Activated T-cell treated with anti-CD3 and anti-CD28 coated beads for 48 hours (primary cell): ENCODE measurements at places on chromosomes 11 and 22.

DNA sequence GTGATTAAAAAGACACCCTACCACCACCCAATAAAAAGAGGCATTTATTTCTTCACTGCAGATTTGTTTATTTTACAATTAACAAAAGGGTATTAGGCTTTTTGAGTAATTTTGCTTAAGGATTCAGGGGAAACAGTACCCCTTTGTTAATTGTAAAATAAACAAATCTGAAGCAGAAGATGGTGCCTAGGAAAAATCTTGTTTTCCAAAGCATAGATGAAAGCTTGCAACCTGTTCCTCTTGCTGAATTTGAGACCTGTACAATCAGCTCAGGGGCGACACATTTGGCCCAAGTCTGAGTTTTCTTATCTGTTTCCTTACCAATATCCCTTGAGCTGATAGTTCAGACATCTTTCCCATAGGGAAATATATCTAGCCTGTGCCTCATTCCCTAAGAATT, 171.9 kb downstream of the GRIA4 start:
- DNase-seq: no peak

- no peak for DNase-seq
These were observed 26.9 kb upstream of the OR6M1 start for GRCh38 chr11:123833095-123833494.

- no peak for DNase-seq
These were observed 4.6 kb downstream of the TMEM9B start for GRCh38 chr11:8959546-8960166.

- no peak for DNase-seq
These were observed 45.9 kb downstream of the FDX1 start for GRCh38 chr11:110475671-110476070.

DNA sequence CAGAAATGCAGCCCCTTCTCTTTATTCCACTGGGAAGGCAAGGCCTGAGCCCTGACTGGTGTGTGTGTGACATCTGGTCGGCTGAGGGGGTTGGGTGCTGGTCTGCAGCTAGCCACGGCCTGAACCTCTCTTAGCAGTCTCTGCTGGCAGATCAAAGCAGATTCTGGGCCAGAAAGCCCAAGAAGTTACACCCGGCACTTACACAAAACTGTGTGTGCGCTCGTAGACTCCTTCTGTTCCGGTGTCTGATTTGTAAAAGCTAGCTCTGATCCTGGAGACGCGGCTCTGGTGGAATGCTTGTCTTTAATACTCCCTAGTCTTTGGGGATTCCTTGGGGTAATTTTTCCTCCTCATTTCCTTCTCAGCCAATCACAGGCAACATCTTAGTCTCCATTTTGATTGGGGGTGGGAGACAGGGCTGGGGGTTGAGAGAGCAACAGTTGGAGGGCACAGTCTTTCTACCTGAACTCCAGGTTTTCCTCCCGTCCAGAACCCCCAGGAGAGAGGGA, 5.5 kb downstream of the PKNOX2 start:
- no peak for DNase-seq

DNA sequence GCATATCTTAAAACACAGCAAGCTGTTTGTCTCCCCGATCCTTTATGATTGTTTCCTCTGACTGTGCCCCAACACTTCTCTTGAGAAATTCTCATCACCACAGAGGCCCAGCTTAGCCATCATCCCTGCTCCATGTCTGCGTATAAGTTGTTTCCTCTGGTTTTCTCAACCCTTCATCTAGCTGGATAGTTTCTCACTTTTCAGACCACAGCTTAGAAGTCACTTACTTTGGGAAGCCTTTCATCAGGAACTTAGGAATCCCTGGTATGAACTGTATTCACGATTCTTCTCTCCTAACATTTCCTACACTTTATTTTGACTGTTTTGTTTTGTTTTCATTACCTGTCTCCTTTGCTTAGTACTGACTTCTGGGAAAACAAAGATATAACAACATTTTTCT, 295.2 kb downstream of the GUCY1A2 start:
- DNase-seq: no peak

DNA sequence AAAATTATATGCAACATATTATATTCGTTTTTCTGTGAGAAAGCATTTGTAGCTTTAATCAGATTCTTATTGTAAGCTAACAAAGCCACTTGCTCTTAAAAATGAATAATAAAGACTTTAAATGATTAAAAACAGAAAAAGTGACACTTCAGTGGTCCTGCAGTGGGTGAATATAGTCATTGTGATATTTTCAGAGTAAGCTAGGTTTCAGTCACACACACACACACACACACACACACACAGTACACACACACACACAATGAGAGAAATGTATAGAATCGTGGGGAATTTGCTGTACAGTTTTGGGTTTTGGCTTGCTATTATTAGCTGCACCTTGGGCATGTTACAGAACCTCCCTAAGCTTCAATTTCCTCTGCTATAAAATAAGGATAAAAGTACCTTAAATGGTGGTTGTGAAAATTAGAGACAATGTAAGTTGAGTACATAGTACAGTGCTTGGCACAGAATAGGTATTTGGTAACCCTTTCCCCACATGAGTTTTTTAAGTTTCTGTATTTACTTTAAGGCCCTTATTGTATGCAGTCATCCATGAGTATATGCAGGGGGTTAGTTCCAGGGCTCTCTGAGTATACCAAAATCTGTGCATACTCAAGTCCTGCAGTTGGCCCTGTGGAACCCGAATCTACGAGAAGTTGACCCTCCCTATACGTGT, 39.8 kb downstream of the CSTPP1 start:
- no peak for DNase-seq

- no peak for DNase-seq
These were observed 2.7 kb downstream of the RBM14 start for GRCh38 chr11:66619080-66619554.

GRCh38 chr11:115616971-115617370, 112.8 kb upstream of the CADM1 start:
- DNase-seq: no peak

DNA sequence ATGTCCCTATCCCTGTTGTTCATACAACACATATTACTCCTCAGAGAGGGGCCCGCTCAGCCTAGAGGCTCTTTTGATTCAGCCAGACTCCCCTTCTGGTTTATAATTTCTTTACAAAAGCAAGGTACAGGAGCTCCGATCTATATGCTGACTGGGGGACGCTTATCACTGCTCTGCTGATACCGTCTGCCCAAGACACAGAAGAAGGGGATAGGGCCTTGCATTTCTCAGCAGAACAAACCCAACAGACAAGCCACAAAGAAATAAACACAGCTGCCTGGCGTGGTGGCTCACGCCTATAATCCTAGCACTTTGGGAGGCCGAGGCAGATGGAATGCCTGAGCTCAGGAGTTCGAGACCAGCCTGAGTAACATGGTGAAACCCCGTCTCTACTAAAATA, 109.9 kb upstream of the AKIP1 start:
- DNase-seq: no peak

DNA sequence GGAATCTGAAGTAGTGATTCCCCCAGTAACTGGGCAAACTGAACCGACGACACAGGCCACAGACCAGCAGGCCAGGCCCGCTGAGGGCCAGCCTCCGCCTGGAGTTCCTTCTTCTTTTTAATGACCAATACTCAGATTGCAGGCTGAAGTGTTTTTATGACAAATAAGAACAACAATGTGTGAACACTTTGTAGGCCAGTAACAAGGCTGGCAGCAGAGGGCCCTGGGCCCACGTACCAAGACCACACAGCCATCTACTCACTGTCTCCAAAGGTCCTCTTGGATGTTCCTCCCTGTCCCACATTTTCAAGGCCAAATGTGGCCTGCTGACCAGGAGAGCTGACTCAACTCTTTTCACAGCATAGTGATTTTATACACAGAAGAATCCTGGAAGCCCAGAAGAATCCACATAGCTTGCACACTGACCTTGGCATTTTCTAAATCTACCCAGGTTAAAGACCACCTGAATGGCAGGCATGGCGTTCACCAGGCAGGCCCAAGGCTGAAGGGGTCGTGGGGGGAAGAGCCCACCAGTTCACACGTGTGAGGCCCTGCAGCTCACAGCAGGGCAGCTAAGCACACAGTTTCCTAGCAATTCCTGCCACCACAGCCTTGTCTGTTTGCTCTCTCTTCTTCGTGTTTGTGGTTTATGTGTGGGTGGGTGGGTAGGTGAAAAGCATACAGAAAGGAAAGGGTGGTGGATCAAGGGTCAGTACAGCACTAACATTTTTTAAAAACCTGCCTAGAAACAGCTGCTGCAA, 13.3 kb downstream of the SMCO4 start:
- DNase-seq: no peak

GRCh38 chr11:96367342-96367741, 22.4 kb downstream of the CCDC82 start:
- no peak for DNase-seq

GRCh38 chr11:12685229-12685628, 11.0 kb downstream of the TEAD1 start:
- DNase-seq: no peak

- no peak for DNase-seq
These were observed 1.6 kb upstream of the FXYD2 start for GRCh38 chr11:117826190-117826570.

DNA sequence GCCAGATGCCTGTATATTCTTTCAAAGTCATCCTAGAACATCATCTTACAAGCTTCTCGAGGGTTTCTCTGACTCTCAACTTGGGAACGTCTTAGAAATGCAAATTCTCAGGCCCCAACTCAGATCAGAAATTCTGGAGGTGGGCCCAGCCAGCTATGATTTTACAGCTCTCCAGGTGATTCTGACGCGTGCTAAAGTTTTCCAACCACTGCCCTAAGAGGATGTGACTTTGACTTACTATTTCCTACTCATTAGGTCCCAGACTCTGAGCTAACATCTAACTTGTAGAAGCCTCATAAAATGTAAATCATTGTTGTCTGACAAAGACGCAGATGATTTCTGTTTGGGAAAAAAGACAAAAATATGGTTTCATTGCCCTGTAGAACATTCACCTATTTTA, 61.1 kb downstream of the IRAG1 start:
- no peak for DNase-seq

DNA sequence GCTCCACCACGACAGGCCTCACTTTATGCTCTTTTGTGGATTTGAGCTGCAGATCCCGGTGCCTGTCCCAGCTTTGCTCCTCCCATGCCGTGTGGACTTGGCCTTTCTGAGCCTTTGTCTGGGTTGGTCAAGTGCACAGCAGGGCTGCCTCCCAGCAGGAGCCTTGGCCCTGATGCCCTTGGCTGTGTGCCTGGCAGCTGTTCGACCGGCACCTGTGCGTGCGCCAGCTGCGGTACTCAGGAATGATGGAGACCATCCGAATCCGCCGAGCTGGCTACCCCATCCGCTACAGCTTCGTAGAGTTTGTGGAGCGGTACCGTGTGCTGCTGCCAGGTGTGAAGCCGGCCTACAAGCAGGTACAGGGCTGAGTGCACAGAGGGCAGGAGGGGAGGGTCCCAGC, 46.5 kb downstream of the MYO7A start:
- DNase-seq: no peak

DNA sequence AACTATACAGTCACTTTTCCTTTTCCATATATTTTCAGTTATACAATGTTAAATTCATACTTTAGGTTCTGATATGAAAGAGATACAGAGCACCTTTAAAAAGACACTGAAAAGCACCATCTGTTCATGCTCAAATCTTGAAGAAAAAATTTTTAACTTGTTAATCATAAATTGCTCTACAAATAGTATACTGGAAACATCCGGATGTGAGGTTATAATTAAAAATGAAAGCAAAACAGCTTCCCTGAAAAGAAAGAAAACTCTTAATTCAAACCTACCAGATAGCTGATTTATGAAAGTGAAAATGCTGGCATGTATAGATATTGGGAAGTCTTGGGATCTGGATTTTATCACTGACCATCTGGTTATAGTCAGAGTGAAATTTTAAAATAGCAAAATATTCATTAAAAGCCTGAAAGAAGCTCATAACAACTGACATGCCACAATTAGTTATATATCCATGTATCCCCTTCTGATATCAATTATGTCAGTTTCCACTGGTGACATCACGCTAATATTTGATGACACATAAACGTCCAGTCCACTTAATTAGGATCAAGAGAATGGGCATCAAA, 740.0 kb downstream of the DLG2 start:
- no peak for DNase-seq

DNA sequence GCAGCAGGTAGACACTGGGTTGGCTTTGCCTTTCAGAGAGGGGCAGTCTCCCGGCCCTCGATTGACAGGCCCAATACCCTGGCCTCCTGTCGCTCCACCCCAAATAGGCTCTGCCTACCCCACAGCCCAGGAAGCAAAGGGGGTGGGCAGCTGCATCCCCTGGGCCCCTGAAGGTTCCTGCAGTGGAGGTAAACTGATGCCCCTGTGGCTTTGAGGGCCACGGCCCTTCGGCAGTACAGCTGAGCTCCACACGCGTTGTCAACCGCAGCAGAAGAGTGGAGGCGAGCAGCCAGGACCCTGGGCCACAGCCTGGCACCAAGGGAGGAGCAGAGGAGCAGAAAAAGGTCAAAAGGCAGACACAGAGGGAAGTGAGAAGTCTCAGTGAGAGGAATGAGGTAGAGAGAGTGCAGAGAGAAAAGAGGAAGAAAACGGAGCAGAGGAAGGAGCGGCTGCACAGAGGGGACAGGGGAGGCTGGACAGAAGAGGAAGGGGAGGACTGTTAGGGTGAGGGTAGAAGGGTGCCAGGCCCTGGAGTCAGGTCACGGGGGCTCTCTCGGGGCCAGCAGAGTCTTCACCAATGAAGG, 64.0 kb downstream of the SLC22A12 start:
- DNase-seq: no peak
